ENCODE measurements at places on chromosomes 1 and 21. TPM values are rescaled to one million over a fixed set of nuclear protein-coding genes. Genes with fewer than 3 reads are reported as not detected.
A peak's percentile ranks its signal among the peaks of the same experiment; 100 is the strongest.

CD2 gene
- not detected for polyA plus RNA-seq

FMO5 gene
- 0.18 TPM for polyA plus RNA-seq

PRAMEF27 gene
- polyA plus RNA-seq, result not detected

DNA sequence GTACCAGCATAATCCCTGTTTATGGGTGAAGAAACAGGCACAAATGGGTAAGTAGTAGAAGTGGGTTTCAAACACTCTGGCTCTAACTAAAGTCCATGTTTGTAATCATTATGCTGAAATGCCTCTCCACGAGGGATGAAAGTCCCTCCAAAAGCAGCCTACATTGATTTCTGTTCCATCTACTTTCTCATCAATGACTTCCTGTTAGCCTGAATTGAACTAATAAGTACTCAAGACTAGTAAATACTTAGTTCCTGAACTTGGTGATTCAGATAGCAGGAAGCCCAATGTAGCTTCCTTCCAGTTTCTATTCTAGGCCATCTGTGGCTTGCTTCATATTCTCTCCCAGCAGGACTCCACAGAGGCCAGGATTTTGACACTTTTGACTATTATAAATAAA is 11.3 kb upstream of the BACH1 start:
- DNase-seq, result no peak

DNA sequence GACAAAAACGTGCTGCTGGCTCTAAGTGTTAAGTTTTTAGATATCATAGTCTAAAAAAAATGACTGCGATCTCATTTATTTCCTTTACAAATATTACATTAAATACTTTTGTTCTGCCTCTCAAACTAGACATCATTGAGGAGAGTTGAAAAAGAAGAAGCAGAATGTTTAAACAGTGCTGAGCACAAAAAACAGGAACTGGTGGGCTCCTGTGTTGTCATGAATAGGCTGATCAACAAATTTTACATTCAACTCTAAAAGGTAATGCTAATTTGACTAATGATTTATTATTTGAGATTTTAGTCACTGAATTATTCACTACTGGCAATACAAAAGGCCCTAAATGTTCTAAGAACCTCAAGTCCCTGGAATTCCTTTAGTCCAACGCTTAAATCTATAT is 66.1 kb downstream of the GPATCH2 start:
- DNase-seq, result no peak

GRCh38 chr1:40818264-40818961 is 34.8 kb downstream of the KCNQ4 start:
- DNase-seq, result peak; percentile 66

DNA sequence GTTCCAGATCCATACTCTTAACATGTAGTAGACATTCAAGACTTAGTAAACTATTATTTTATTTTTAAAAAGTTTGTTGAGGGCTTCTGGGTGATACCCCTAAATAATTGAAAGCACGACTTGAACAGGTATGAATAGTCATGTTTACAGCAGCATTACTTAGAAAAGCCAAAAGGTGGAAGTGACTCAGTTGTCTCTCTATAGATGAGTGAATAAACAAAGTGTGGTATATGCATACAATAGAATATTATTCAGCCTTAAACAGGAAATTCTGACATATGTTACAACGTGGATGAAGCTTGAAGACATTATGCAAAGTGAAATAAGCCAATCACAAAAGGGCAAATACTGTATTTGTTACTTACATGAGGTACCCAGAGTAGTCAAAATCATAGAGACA is 26.5 kb downstream of the TSNAX start:
- DNase-seq, result no peak

- DNase-seq, result no peak
These were observed 85.3 kb upstream of the ARHGAP29 start for GRCh38 chr1:94322696-94323095.

- peak; percentile 94 for DNase-seq
These were observed 98.3 kb upstream of the CAMK1G start for GRCh38 chr1:209485167-209485566.

AGT gene
- not detected for polyA plus RNA-seq

- DNase-seq, result no peak
These were observed 48.5 kb upstream of the OSBPL9 start for GRCh38 chr1:51568231-51568935.

Measured in keratinocyte (primary cell).